Activated T-helper 9 cell treated with anti-CD3 and anti-CD28 coated beads, Interleukin-2, amount 50 U/mL, for 16 hours (primary cell): ENCODE measurements at places on chromosomes 4 and X.

DNA sequence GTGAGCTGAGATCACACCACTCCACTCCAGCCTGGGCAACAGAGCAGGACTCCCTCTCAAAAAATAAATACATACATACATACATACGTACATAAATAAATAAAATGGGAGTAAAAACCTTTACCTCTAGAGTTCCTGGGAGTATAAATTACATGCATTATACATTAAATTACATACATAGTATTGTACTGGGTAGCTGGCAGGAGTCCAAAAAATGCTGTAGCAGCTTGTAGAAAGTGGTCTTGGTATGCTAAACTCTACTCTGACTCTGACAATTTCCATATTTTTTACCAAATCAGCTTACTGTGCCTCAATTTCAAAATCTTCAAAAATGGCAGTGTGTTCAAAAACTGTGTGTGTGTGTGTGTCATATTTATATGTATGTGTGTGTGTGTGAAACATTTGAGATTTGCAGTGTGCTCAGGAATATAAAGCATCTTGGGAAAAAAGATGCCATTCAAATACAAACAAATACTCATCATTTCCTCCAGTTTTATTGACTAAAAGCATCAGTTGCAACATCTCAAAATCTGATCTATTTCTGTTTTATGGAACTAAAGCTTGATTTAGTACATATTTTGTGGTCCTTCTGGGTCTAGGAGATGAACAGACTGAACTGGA is 171.7 kb downstream of the SHROOM3 start:
- DNase-seq: no peak

- no peak for DNase-seq
Observed at GRCh38 chr4:155271557-155271956, 63.1 kb downstream of the NPY2R start.

DNA sequence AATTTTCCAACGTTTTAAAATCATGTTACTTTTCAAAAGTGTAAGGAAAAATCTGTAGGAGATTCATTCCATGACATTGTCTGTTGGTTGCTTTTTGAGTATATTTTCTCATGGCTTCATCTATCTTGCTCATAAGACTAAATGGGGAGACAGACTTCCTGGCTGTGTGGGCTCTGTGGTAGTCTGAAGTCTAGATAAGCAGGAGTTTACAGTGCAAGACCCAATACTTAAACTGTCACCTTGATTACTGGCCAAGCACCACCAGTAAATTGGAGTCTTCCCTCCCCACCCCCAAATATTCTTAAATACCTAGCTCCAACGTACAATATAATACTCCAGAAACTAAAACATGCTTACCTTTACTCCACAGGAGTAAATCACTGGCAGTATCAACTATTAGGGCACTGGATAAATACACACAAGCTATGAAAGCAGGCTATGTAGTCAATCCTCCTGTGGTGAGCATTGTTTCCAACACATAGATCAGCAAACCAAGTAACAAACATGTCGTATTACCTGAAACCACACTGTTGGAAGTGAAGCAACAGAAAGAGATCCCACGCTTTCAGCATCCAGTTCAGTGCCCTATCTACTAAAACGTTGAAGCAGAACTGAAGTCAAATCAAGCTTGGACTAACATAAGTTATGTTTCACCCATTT is 6.2 kb downstream of the HNRNPD start:
- no peak for DNase-seq

DNA sequence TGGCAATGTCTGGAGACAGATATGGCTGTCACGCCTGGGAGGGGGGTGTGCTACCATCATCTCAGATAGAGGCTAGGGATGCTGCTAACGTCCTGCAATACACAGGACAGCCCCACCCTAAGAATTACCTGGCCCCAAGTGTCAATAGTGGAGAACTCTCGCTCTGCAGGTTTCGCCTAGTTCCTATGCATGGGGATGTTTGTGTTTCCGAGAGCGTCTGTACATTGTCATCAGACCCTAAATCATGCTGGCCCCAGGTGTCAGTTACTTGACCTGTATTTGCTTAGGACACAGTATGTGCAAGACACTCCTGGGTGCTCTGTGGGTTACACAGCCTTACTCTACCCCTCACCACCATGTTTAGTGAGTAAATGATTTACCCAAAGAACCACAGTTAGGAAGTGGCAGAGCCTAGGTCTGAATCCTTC is 90.8 kb downstream of the AFF1 start:
- DNase-seq: no peak

- no peak for DNase-seq
Observed at GRCh38 chrX:129744861-129745321, 6.1 kb downstream of the XPNPEP2 start.

DNA sequence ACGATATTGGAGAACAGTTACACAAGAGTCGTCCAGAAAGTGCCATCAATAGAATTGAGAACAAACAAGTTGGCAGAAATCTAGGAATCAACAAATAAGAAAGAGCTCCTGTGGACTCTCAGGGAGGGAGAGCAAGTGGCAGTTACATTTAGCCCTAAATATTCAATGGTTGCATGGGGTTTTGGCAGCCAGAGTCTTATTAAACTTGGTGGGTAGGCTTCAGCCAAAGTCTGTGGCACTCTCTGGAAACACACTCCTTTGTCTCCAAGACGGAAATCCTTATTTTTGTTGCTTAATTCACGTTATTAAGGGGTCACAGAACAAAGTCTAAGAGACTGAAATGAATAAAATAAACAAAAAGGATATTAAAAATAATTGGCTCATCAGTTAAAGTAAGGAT is 742.2 kb upstream of the ATOH1 start:
- no peak for DNase-seq

DNA sequence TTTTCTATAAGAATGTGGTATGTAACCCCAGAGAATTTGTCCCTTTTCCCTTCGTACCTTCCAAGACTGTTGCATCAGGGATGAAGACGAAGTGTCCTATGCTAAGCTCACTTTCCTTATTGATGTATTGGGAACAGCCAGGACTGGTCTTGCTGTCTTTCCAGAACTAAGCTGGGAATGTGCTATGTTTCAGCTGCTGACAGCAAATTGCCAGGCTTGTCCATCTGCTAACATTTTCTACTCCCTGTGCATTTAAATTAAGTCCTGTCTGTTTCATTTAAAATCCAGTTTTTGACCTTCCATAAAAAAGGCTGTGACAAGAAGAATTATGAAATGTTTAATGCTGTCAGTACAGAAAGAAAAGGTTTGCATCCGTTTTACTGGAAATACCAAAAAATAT is 87.9 kb downstream of the ATP10D start:
- no peak for DNase-seq
